ENCODE measurements at places on chromosomes 5 and 9. TPM values are rescaled to one million over a fixed set of nuclear protein-coding genes. Genes with fewer than 3 reads are reported as not detected.

The ZNF883 gene
- total RNA-seq: 0.89 TPM

The ALG2 gene
- total RNA-seq: 51.4 TPM

The LRRC19 gene
- not detected for total RNA-seq

The SLC4A9 gene
- not detected for total RNA-seq

The SOX30 gene
- 0.05 TPM for total RNA-seq

The TOR4A gene
- total RNA-seq: 28.5 TPM

The PRKAA1 gene
- 64.0 TPM for total RNA-seq

The FCHSD1 gene
- total RNA-seq: 7.7 TPM

The LRRTM2 gene
- not detected for total RNA-seq

The MEIKIN gene
- total RNA-seq: not detected

The C5orf58 gene
- not detected for total RNA-seq

The AGXT2 gene
- total RNA-seq: not detected

The F2R gene
- total RNA-seq: 52.8 TPM

The DDX4 gene
- not detected for total RNA-seq

The MRPS30 gene
- total RNA-seq: 40.6 TPM

The PIGO gene
- total RNA-seq: 52.2 TPM

The HCN1 gene
- not detected for total RNA-seq

The F2RL2 gene
- total RNA-seq: 6.1 TPM

The TEX48 gene
- not detected for total RNA-seq

The IL3 gene
- not detected for total RNA-seq

The GRXCR2 gene
- not detected for total RNA-seq

The SAXO1 gene
- total RNA-seq: not detected

The HSD17B3 gene
- 0.31 TPM for total RNA-seq

The NUDCD2 gene
- total RNA-seq: 30.6 TPM

The BTNL9 gene
- total RNA-seq: 0.87 TPM

The CRHBP gene
- 0.14 TPM for total RNA-seq

The PHF24 gene
- 0.07 TPM for total RNA-seq

The SLC1A3 gene
- total RNA-seq: not detected

The NPR2 gene
- total RNA-seq: 5.9 TPM

The FOXD1 gene
- total RNA-seq: 18.1 TPM

The CDX1 gene
- total RNA-seq: not detected

The NUTM2G gene
- not detected for total RNA-seq

The FOXD4L5 gene
- 0.10 TPM for total RNA-seq

The PARP8 gene
- 0.20 TPM for total RNA-seq

The KYAT1 gene
- 7.5 TPM for total RNA-seq

The SEMA6A gene
- 0.05 TPM for total RNA-seq

The FAM221B gene
- total RNA-seq: not detected

The FBP2 gene
- total RNA-seq: not detected

The PRSS3 gene
- 13.2 TPM for total RNA-seq

The PCDHB5 gene
- total RNA-seq: 1.5 TPM

The SLC9A3 gene
- 2.5 TPM for total RNA-seq

The PCDHGA11 gene
- total RNA-seq: not detected

The BSPRY gene
- not detected for total RNA-seq

All from A549 treated with DMSO at 1 μM for 4 hours (cell line).